ENCODE measurements at places on chromosomes 16 and 17.

DNA sequence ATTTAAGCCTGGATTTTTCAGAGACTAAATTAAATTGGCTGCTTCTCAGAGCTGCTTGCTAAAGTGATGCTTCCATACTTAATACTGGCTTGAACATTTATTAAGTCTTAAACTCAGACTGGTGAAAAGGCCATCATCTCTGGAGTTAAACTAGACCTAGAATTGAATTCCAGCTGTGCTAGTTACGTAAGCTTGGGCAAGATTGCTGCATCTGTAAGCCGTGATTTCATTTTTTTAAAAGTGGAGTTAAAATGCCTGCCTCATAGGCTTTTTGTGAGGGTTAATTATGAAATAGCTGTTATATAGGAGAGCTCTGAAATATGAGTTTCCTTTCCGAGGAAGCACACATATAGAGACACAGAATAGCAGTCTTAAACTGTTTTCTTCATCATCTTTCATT lies 84.7 kb downstream of the VAT1L start:
- DNase-seq, result no peak

GRCh38 chr16:87945351-87946042 lies 5.7 kb upstream of the BANP start:
- DNase-seq, result peak; percentile 70

DNA sequence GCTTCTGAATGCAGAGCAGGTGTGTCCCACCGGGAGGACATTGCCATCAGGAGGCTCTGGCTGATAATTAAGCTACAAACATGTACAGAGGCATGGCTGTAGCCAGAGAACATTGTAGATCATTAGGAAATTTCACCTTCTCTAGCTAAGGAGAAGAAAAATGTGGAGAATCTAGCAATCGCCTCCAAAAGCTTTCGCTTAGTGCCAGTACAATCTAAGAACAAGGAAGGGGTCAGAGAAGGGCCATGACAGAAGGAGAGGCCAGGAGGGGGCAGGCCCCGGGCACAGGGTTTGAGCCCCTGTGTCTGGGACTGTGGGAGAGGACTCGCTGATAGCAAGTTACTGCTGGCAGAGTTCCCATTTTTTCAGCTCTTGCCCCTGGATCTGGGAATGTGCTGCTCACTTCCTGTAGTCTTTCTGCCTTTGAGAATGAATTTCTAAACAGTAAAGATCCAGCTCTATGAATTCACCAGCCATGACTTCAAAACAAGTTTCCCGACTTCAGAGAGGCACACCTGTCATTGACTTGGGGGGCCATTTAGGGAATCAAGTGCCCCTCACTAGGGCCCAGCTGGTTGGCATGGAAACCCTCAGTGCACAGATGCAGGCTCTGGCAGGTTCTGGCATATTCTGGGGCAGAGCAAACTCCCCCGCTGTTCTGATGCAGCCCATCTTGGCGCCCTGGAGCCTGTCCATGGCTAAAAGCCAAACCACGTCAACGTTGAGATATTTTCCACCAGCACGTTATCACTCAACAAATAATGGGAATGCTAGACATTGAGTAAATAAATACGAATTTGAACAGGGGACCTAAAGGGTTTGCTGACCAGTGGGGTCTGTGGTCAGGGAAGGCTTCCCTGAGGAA lies 59.5 kb upstream of the CACNG4 start:
- peak; percentile 22 for DNase-seq

DNA sequence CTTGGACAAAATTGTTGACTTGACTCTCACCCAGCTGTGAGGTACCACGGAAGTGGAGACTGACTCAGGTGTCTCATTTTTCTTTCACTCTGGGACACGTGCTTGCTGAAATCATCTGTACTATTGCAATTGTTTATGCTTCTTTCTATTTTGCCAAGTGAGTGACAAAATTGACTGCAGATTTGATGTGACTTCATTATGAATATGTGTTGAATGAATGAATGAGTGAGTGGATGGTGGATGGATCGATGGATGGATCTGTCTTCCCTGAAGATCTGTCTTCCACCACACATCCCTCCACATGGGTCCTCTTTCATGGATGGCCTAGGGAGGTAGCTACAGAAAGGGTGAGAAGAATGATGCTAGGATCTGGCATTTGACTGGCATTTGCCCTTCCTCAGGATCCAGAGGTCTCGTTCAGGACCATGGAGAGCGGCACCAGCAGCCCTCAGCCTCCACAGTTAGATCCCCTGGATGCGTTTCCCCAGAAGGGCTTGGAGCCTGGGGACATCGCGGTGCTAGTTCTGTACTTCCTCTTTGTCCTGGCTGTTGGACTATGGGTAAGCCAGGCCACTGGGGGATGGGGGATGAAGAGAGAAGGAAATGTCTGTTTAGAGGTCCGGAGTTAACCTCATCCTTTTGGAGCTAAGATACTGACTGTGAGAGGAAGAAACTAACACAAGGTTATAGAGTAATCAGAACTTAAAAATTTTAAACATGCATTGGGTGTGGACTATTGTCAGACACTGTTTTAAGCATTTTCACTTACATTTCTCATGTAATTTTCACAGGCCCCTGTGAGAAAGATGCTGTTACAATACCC lies 12.7 kb downstream of the SLC5A11 start:
- peak; percentile 54 for DNase-seq

GRCh38 chr16:85718682-85719081 lies 29.9 kb upstream of the GINS2 start:
- no peak for DNase-seq
